ENCODE measurements at places on chromosomes 5 and 9. TPM values are rescaled to one million over a fixed set of nuclear protein-coding genes. Genes with fewer than 3 reads are reported as not detected.

GRCh38 chr9:114893221-114894010, 37.0 kb downstream of the TNFSF8 start:
- H3K36me3 ChIP-seq = no peaks in the 10 kb centered on the region
- H3K27me3 ChIP-seq = no peaks in the 10 kb centered on the region
- DNase-seq = peak; percentile 50
- no peak overlapping the region for H3K4me3 ChIP-seq
- no peak overlapping the region for H3K27ac ChIP-seq

The IRX4 gene
- total RNA-seq = not detected

The TRIP13 gene
- 0.66 TPM for total RNA-seq

DNA sequence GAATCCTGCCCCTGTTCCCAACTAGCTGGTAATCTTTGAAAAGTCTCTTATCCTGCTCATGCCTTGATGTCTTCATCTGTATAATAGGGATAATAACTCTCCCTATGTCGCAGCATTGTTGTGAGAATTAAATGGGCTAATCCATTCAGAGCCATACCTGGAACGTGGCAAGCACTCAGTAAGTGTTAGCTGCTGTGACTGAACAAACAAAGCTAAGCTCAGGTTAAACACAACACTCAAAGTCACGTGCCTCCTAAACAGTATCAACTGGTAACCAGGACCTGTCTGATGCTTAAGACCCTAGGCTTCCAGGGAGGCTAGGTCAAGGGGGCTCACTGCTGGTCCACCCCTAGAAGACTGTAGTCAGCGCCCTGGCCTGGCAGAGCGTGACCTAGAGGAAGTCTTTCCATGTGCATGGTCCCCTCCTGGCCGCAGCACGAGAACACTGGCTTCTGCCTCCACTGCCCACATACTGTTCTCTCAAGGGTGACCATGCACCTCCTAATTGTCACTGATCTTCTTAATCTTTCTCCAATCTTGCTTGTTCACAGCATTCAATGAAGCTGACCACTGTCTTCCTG, 211.1 kb downstream of the TTLL11 start:
- no peak overlapping the region for H3K27ac ChIP-seq
- no peaks in the 10 kb centered on the region for H3K27me3 ChIP-seq
- no peaks in the 10 kb centered on the region for H3K4me1 ChIP-seq
- H3K36me3 ChIP-seq = no peaks in the 10 kb centered on the region
- DNase-seq = no peak

The PITX1 gene
- total RNA-seq = 8.7 TPM

All from esophagus muscularis mucosa (tissue), 4 donors.